ENCODE measurements at places on chromosomes 11 and 22.

- no peak for DNase-seq
Observed at GRCh38 chr11:34749666-34750659, 129.1 kb downstream of the EHF start.

GRCh38 chr11:46554213-46555147, 39.3 kb downstream of the AMBRA1 start:
- DNase-seq, result no peak

DNA sequence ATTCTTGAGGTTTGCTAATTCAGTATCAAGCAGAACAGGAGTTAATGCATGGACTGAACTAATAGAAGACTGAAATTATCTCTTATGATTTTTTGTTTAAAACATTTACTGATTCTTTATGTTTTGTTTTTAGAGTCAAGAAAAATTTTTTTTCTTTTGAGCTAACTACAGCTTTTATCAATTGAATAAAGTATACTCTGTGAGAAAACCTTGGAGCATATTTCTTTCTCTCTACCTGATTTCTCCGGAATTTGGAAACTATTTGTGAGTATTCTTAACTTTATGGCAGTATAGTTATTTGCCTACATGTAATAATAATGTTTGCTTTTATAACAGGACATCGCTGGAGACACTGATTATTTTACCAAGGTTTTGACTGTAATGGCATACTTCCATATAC, 18.1 kb upstream of the CRTAM start:
- DNase-seq, result no peak

DNA sequence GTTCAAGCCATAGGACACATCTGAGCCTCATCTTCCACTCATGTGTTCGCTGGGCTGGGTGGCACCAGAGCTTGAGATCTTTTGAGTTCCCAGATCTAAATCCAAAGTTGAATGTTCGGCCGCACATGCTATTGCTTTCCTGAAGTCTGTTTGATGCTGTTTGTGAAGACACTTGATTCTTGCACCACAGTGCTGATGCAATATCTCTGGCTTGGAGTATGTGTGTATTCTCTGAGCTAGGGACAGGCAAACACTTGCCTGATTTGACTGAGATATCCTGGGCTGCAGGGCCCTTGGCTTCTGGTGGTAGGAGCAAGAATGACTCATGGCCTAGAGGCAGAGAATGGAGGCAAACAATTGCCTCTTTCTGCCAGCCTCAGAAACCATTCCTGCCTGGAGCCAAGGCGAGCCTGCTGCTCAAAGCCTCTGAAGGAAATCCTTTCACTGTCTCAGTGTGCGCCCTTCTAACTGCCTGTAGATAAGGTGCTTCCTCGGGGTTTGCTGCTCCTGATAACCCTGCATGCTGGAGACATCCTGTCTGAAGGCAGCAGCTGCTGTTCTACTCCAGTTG, 73.0 kb downstream of the CYB5R2 start:
- no peak for DNase-seq

GRCh38 chr11:16511116-16512114, 155.1 kb upstream of the SOX6 start:
- DNase-seq, result no peak

DNA sequence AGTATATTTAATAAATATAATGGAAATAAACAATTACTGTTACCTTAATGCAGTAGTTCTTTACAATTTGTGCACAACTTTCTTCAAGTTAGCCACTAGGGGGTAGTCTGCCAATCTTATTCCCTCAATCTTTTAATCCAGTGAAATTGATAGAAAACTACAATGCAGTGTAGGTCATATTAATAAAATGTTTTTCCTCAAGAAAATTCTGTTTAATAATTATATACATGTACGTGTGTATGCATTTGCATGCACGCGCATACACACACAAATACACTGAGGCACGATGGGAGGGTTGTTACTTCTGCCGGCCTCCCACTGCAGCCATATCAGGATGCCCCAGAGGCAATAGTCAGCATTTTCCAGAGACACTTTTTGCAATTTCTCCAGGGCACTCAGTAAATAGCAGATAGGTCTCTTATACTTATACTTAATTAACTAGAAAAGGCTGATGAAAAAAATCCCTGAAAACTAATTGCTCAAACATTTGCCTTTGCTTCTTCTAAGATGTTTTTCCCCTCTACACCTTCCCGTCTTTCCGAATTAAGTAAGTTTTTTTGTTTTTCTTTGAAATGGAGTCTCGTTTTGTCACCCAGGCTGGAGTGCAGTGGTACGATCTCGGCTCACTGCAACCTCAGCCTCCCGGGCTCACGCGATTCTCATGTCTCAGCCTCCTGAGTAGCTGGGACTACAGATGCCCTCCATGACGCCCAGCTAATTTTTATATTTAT, 3.1 kb downstream of the GAB2 start:
- no peak for DNase-seq

GRCh38 chr11:2699185-2699530, 636 bp downstream of the KCNQ1OT1 start:
- DNase-seq, result no peak

Data from activated CD4-positive, alpha-beta T cell treated with anti-CD3 and anti-CD28 coated beads for 4 hours (primary cell).